Right forelimb (tissue), 1 donor: ENCODE measurements at places on chromosomes 7 and 10.
A peak's percentile ranks its signal among the peaks of the same experiment; 100 is the strongest.

GRCh38 chr7:143381427-143382125, 431 bp downstream of the ZYX start:
- DNase-seq: peak; percentile 92

GRCh38 chr10:73917566-73918305, 6.8 kb downstream of the PLAU start:
- DNase-seq: no peak

DNA sequence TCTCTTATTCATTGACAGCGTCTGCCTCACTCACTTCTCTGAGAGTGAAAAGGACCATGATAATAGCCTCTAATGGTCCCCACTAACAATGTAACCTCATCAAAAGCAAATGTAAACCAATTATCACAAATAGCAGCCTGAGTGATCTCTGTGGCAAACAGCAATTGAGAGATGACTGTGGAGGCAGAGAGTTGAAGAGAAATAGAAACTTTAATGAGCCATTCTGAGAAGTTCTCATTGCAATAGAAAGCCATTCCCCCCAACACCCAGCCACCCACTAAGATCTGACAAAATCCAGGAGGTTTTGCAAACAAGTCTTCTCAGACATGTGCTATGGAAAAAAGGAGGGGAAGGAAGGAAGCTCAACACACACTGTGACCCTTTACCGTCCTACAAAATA, 44.2 kb upstream of the RNF148 start:
- no peak for DNase-seq

DNA sequence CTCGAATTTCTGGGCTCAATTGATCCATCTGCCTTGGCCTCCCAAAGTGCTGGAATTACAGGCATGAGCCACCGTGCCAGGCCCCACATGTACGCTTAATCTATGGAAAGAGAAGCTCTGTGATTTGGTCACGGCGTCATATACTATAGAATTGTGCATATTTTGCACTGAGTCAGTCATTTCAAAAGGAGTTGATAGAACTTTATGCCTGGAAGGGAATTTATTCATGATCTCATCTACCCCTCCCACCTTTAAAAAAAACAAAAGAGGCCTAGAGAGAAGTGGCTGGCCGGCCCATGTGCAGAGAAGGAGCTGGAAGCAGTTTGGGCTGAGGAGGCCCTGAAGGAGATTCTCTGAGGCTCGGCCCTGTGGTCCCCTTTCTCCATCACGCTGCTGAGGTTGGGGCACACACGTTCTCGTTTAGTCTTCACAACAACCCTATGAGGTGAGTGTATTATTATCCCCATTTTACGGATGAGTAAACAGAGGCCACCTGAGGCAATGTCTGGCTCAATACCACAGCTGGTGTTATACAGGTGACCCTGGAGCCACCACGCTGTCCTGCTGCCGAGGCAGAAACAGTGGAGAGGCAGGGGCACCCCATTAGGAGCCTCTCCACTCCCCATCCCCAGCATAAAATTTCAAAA, 47.2 kb upstream of the ZRANB1 start:
- DNase-seq: no peak

- DNase-seq: no peak
Observed at GRCh38 chr7:84372712-84373111, 178.1 kb upstream of the SEMA3A start.

DNA sequence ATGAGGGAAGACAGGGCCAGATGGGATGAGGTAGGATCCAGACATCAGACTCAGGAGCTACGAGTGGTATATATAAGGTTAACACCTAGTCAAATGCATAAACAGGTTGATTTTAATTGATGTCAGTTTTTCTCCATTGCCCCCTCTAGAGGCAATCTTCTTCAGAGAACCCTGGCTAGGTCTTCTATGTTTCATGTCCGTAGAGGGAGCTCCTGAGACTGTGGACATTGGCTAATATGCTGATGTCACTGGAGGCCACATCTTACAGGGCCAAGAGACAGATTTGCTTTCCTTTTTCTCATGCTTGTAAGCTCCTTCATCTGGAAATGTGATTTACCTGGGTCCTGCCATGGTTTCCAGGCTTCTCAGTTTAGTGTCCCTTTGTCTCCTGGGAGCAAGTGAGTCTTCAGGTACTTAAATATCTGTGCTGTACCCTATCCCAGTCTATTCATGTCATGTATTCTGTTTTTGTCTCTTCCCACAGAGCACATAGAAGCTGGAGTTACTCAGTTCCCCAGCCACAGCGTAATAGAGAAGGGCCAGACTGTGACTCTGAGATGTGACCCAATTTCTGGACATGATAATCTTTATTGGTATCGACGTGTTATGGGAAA, 161.6 kb upstream of the PRSS1 start:
- no peak for DNase-seq

DNA sequence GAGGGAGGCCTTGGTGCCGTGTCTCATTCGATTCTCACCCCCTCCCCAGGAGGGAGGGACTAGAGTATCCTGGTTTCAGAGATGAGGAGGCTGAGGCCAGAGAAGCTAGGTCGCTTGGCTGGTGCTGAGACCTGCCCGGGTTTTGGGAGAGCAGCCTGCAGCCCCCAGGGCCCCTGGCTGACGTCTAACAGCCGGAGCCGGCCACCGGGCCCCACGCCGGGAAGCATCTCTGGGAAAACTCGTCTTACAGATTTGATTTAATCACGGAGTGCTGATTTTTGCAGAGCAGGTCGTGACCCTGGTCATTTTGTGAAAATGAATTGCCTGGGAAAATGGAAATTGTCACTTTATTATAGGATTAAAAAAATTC, 97.5 kb downstream of the MICALL2 start:
- no peak for DNase-seq

- DNase-seq: no peak
Observed at GRCh38 chr10:65312876-65313275, 1613.0 kb upstream of the LRRTM3 start.

- DNase-seq: no peak
Observed at GRCh38 chr10:1390200-1390599, 334.0 kb downstream of the WDR37 start.

GRCh38 chr7:22350466-22351328, 6.3 kb downstream of the RAPGEF5 start:
- no peak for DNase-seq

DNA sequence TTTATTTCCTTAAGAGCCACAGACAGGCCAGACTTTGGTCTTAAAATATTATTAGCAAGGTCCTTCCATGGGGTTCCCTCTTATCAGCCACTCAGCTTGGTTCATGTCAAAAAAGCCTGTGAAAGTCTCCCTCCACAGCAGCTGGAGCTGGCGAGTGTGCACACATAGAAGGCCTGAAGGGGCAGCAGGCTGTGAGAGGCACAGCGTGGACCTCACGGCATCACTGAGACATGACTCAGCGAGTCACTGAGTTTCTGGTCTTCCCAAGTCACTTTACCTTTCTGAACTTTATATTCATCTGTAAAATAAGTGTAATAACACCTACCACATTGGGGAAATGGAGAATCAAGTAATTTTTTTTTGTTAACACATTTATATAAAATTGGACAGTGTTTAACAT, 8.7 kb downstream of the TAF3 start:
- DNase-seq: no peak

- DNase-seq: no peak
Observed at GRCh38 chr7:101104193-101104713, 19.0 kb downstream of the TRIM56 start.

- DNase-seq: no peak
Observed at GRCh38 chr7:150958597-150958996, 19.5 kb downstream of the KCNH2 start.

- DNase-seq: no peak
Observed at GRCh38 chr7:80725181-80725611, 86.8 kb downstream of the CD36 start.

- DNase-seq: no peak
Observed at GRCh38 chr10:57788117-57788516, 479.6 kb downstream of the IPMK start.

- no peak for DNase-seq
Observed at GRCh38 chr10:27541796-27542729, 38.0 kb downstream of the RAB18 start.

GRCh38 chr7:70867513-70867912, 264.4 kb upstream of the GALNT17 start:
- no peak for DNase-seq

DNA sequence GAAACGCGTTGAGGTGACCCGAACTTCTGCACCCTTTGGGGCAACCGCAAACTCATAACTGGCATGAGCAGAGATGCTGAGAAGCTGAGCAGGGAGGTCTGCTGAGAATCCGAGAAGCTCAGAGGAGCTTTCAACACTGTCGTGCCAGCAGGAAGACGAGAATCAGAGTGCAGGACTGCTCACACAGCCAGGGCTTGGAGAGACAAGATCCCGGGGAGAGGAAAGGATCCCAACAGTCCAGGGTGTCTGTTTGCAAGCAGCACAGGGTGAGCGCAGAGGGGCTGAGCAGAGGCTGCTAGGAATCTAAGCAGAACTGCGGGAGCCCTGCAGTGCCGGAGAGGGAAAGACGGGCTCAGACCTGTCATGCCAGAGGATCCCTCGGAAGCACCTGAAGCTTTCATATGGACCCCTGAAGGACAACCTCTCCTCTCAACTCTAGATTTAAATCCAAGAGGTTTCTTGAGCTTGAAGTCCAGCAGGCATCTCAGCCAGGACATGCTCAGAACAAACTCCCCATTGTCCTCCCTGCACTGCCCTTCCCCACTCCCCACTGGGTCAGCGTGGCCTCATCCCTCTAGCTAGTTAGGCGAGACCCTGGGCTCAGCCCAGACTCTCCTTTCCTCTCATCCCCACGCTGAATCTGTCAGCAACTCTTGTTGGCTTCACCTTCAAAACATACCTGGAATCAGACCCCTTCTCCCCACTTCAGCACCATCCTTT, 40.7 kb downstream of the FOXL3 start:
- DNase-seq: no peak

DNA sequence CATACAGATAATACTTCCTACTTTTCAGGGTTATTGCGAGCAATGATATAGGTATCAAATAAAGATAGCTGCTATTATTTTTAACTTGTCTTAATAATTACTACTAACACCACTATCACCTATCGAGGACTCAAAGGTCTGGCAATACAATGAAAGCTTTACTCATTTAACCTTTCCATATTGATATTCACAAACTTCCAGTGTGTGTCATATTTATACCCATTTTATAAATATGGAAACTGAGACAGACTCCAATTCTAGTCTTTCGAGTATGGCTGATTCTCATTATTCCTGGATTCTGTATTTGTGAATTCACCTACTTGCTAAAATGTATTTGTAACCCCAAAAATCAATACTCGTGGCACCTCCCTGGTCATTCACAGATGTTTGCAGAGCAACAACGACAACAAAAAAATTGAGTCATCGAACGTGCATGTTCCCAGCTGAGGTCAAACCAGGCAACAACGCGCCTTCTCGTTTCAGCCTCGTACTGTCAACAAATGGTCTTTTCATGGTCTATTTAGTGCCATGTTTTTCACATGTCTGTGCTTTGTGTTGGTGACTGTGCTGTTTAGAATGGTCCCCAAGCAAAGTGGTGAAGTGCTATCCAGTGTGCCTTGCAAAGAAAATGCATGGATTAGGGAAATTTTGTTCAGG, 51.7 kb downstream of the SMURF1 start:
- DNase-seq: no peak

DNA sequence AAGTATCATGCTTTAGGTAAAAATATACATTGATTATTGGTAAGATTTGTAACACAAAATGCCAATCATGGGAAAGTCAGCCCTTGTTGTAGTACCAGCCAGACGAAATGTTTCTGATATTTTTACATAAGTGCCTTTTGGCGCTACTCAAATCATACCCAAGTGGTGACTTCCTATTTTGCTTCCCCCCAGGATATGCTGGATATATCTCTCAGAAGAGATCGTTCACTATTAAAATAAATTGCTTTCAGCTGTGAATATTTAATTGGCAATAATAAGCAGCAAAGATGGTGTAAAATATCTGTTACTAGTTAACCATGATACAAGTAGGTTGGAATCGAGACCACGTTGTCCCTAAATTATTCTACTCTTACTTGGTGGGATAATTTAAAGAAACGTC, 909.2 kb upstream of the LRRN3 start:
- DNase-seq: no peak

DNA sequence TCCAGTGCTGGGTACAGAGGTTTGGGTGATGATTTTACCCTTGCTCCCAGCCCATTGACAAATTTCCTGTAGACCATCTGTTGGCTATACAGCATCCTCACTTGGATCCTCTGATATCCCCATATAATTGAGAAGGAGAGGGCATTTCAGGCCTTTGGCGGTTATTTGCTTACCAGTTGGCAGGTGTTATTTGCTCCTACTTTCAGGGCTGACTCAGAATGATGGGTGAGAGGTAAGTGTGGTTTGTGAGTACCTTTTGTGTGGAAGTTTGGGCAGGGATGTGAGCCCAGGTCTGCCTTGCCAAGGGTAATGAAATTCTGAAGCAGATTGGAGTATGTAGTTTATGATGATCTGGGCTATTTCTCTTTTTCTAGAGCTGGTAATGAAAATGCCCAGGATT, 93.6 kb downstream of the LRMDA start:
- no peak for DNase-seq

DNA sequence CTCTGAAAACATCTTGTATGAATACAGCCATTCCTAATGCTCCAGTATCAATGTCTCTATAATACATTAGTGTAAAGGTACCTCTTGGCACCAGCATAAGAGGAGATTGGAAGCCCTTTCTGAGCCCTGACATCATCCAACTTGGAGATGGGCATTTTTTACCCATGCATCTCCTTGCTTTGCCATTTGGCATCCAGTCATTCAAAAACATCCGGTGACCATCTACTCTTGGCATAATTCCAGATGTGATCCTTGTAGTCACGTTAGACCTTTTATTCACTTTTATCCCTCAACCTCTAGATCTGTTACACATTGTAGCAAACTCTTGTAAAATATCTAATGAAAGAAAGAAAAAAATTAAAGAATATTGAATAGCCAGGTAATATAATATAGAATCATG, 17.9 kb upstream of the SGMS1 start:
- no peak for DNase-seq

GRCh38 chr10:102791754-102792395, 45.3 kb downstream of the CYP17A1 start:
- no peak for DNase-seq

DNA sequence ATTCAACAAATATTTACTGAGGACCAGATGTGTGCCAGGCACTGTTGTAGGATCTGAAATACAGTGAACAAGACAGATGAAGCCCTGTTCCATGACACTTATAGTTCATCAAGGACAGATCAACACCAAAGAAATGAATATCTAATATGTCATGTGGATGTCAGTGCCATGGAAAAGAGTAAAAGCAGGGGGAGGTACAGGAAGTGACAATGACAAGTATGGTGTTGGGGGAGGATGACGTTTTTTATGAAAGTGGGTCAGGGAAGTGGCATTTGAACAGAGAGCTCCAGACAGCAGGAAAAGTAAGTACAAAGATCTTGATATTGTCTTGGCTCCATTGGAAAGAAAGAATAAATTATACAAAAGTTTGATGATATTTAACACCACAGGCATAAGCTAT, 7.0 kb upstream of the SFMBT2 start:
- DNase-seq: no peak

- no peak for DNase-seq
Observed at GRCh38 chr7:150756858-150757257, 19.6 kb downstream of the GIMAP5 start.

DNA sequence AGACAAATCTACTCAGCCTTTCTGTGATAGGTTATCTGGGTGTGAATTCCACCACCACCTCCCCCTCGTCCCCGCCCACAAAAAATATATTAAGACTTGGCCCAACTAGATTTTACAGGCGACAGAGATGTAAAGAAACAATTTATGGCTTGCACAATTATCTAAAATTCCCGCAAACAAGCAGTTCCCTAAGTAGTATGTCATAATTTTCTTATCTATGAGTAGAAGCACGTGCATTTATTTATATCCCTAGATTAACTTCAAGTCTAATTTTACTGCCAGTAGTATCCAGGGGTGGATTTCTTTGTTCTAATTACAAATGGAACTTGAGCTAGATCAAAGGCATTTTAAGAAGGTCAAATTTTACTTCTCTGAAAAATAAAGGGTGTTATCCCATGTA, 1.7 kb downstream of the TSPAN12 start:
- DNase-seq: no peak
